Ecto neural progenitor cell (in vitro differentiated cells): ENCODE measurements at places on chromosomes 4 and X.

DNA sequence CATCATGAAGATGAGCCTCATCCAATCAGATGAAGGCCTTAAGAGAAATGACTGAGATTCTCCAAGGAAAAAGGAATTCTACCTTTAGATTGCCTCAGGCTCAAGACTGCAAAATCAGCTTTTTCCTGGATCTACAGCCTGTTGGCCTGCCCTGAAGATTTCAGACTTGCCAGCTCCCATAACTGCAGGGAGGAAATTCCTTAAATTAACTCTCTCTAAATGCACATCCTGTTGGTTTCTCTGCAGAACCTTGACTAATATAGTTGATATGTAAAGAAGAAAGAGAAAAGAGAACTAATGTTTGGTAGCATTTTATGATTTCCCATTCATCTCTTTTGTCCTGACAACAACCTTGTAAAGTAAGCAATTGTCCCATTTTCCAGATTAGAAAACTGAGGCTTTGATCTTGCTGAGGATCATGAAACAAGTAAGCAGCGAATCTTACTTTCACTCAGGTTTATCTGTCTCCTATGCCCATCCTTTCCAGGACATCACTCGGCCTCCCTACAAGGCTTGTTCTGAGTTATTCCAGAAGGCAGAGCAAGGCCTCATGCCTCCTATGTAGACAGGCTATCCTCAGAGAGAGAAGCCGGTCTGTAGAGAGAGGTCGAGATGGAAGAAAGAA, 115.0 kb upstream of the LDB2 start:
- no peak for DNase-seq

DNA sequence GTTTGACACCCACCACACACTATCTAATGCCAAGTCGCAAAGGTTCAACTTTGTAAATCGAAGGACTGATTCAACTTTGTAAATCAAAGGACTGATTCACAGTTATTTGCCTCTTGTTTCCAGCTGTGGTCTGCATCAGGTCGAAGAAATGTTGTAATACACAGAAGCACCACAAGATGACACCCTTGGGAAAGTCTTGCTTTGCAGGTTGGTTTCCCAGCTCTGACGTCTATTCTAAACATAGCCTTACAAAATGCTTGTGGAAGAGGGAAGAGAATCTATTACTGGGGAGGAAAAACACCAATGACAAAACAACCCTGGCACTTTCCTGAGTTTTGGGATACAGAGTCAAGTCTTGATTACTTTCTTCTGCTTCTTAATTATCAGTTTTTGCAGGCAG, 35.3 kb downstream of the SUPT20HL1 start:
- peak; percentile 58 for DNase-seq

GRCh38 chr4:6967846-6968340, 58.3 kb downstream of the TBC1D14 start:
- DNase-seq, result no peak

DNA sequence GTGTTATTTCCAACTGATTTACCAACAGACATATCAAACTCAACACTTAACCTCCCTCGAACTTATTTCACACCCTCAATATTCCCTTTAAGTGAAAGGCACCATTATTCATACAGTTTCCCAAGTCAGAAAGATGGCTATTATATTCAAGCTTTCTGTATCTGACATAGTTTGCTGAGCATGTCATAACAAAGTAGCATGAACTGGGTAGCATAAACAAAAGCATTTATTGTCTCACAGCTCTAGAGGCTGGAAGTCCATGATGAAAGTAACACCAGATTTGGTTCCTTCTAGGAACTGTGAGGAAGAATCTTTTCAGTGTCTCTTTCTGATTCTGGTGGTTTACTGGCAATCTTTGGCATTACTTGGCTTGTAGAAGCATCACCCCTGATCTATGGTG, 1388.6 kb downstream of the TECRL start:
- DNase-seq, result no peak

DNA sequence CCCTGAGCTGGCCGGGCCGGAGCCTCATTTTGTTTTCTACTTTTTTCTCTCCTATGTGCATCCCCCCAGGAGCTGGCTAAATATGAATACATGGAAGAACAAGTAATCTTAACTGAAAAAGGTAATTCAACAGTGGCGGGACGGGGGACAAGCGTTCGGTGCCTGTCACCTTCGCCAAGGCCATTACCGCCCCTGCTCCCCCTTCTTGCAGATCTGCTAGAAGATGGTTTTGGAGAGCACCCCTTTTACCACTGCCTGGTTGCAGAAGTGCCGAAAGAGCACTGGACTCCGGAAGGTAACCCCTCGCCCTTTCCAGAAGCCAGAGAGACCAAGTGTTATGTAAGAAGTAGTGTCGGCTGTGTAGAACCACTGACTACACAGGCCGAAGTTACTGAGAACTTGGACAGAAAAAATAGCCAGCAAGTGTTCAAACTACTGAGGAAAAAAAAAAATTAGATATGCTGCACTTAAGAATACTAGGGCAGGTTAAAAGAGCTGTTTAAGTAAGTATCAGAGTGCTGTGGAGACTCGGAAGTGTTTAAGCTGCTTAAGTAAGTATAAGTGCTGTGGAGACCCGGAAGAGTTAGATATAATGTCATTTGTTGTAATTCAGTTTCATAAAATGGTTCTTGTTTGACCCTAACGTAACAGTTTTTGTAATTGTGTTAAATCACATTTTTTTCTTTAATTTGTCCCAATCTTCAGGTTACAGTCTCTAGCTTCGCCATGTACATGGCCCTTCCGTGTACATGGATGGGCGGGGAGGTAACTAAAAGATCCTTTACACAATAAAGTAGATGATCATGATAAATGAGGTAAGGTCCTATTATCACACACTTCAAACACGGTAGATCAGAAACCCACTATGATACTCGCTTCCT, 856 bp downstream of the SAT1 start:
- DNase-seq, result no peak

DNA sequence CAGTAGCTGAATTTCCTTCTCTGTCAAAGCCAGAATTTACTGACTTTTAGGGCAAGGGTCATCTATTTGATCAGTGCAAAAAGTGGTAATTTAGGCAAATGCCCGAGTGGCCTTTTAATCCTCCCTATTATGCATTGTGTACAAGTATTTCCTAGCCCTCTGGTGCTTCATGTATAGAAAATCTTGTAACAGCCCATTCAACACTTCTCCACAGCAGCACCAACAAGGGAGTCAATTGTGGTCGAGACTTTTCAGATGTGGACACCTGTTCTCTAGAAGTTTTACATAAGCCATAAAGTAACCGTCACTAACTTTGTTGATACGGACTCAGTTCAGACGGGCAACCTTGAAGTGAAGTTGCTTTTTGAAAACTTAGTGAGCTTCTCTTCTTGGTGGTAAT, 50.9 kb upstream of the FHDC1 start:
- DNase-seq, result no peak

GRCh38 chr4:39237179-39237578, 54.9 kb downstream of the WDR19 start:
- no peak for DNase-seq

DNA sequence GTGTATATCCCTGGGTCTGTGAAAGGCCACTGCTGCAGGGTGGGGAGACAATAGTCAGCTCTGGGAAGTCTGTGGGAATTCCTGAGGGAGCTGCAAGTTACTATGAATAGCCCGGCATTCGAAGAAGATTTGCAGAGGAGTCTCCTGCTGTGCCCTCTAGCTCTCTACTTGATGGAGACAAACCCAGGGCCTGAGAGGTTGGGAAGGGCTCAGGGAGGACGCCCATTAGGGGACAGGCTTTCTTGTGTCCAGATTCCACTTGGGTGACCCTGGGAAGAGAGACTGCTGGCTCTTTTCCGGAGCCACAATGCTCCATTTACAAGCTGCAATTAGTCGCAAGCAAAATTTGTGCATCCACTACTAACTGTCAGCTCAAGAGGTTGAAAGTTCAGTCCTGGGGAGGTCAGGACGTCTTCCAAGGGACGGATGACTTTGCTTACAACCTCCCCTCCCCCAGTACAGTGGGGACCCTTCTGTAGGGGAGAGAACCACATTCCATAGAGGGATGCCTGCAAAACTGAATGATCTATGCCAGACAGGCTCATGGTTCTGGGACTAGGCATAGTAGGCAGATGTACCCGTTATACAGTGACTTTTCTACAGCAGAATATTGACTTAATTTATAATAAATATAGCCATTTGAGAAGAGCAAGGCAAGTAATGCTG, 48.2 kb upstream of the PHOX2B start:
- DNase-seq, result peak; percentile 59

GRCh38 chrX:139083191-139083590, 371.7 kb upstream of the FGF13 start:
- no peak for DNase-seq

DNA sequence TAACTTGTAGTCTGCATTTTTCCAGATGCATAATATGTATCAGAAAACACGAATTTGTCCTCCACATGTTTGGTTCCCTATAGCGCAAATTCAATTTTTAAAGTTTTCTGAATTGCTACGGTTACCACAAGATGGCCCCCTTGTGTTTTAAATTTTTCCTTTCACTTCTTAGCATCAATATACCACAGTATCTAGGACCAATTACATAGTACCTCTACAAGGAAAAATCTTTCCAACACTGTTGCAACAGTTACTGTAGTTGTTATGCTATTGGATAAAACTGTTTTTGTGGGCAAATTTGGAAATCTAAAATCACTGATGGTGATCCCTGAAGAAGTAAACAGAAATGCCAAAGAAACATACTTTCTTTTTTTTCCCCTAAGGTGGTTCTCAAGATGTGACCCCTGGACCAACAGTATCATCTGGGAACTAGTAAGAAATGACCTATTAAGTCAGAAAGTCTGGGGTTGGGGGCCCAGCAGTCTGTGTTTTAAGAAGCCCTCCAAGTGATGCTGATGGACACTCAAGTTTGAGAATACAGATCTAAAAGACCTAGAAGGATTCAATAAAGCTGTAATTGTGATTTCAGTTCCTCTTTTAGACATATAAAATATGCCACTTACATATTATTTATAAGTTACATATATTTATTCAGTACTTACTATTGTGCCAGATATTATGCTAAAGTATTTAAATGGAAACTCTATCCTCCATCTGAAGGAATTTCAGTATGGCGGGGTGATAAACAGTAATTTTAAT, 3.1 kb downstream of the ZGRF1 start:
- no peak for DNase-seq

DNA sequence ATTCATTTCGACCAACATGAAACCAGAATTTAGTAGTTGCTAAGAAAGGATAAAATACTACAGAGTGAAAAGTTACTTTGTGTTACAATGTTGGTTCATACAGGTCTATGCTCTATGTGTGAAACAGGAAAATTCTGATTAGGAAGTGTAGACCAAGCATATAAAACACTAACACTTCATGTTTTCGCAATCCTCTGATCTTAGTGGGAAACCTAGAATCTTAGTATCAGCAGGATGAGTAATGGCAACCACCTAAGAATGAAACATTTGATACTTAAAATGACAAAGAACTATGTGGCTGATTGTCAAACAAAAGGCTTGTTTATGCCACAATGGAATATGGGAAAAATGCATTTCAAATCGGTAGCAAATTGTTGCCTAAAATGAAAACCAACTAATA, 116.1 kb downstream of the AMMECR1 start:
- DNase-seq, result no peak

GRCh38 chrX:154698630-154699248, 45.4 kb upstream of the CTAG2 start:
- no peak for DNase-seq

DNA sequence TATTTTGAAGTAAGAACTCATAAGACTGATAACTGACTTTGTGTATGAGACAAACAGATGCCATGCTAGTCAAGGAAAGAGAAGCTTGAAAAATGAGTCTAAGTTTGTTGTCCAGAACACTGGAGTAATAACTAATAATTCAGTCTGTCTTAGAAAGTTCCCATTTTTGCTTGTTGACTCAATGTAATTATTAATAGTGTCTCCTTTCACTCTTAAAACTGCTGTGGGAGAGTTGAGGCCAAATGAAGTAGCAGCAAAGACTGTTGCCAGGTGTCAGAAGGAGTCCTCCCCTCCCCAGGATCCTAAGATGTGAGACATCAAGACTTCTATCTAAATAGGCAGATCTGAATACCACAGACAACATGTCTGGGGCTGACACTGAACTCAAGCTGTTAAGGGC, 20.8 kb upstream of the FAM13A start:
- DNase-seq, result no peak

DNA sequence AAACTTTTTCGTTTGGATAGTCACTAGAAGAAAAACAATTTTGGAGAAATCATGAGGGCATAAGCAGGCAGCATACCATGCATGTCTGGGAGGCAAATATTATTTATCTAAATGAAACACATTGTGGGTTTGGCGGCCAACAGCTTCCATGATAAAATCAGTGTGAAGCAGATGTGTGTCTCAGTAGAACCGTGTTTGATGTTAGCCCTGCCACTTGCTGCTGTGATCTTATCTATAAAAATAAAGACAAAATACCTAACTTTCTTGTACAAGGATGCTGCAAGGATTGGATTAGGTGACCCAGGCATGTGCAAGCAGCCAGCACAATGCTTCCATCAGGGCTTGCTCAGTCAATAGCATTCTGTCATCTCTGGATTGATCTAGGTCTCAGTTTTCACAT, 341.4 kb downstream of the PACRGL start:
- DNase-seq, result no peak

DNA sequence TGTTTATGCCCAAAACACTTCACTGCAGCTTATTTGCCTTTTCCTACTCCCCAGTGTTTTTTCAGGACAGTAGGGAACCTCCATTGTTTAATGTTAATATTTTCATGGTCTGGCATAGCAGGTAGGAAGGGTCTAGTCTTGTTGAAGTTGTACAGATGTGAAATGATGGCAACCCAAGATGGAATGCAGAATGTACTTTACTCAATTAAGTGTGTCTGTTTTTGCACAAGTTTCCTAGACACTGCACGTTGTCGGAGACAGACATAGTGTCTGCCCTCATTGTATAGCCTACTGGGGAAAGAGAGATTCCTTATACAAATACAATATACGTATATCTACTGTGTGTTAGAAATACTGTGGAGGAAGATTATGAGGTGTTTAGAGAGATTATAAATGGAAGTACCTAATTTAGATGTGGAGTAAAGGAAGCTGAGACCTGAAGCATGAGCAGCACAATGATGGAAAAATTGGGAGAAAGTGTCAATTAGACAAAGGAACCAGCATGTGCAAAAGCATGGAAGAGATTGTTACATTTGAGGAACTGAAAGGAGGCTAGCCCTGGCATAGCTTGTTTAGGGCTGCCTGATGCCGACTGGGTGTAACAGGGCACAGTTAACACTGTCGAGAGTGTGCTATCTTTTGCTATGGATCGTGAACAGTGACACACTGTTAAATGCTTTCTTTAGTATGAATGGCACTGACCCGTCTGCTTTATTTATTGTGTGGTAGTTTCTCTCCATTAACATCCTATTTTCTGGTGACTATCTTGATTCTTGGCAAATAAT, 18.4 kb downstream of the CPEB2 start:
- no peak for DNase-seq

DNA sequence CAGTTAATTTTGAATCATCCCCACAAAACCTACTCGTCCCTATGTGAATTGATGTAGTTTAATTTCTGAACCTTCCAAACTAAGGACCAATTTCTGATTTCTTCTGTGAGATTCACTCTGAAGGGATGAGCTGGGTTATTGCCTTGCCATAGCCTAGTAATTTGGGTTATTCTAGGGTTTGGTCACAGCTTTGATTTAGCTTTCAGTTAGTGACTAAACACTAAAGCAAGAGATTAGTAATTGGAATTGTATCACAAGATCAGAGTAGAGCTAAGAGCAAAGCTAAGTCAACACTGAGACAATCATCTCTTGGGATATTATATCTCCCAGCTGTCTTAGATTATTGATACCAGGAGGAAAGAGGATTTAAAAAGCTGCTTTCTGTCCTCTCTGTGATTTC, 588.0 kb downstream of the CCSER1 start:
- no peak for DNase-seq

GRCh38 chrX:19291086-19291485, 52.6 kb upstream of the PDHA1 start:
- DNase-seq, result no peak
